ENCODE measurements at places on chromosomes 2 and 18. TPM values are rescaled to one million over a fixed set of nuclear protein-coding genes. Genes with fewer than 3 reads are reported as not detected.

Gene SOX11
- polyA plus RNA-seq = 26.1 TPM

Gene KLHL41
- 4,199 TPM for polyA plus RNA-seq

Gene MERTK
- polyA plus RNA-seq = 4.0 TPM

Gene LIPG
- polyA plus RNA-seq = 4.4 TPM

Gene COBLL1
- 6.4 TPM for polyA plus RNA-seq

Gene EIF2AK3
- polyA plus RNA-seq = 15.7 TPM

Gene PRKRA
- polyA plus RNA-seq = 57.0 TPM

Gene ASIC4
- 0.47 TPM for polyA plus RNA-seq

Gene APOB
- polyA plus RNA-seq = 0.03 TPM

Gene FBXO48
- polyA plus RNA-seq = 1.6 TPM

Gene TCF4
- polyA plus RNA-seq = 100 TPM

Gene THUMPD2
- polyA plus RNA-seq = 19.7 TPM

Measured in forelimb muscle (tissue), 1 donor.